Activated CD4-positive, alpha-beta memory T cell treated with anti-CD3 and anti-CD28 coated beads for 36 hours (primary cell): ENCODE measurements at places on chromosomes 3 and 15.

DNA sequence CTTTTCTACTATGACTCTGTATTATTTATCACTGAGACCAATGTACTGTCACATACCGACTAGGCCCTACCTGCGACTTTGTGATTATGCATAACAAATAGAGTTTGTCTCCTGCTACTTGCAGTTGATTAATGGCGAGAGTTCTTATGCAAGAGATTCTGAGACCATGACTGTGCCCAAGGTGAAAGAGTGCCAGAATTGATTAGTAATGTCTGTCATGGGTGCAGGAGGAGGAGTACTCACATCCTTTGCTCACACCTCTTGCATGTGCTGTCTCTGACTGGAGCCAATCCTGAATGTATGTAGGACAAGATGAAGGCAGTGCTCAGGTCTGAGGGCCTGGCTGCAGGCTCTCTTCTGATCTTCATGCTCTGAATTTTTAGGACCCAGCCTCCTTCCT is 260.7 kb downstream of the THSD4 start:
- no peak for DNase-seq

DNA sequence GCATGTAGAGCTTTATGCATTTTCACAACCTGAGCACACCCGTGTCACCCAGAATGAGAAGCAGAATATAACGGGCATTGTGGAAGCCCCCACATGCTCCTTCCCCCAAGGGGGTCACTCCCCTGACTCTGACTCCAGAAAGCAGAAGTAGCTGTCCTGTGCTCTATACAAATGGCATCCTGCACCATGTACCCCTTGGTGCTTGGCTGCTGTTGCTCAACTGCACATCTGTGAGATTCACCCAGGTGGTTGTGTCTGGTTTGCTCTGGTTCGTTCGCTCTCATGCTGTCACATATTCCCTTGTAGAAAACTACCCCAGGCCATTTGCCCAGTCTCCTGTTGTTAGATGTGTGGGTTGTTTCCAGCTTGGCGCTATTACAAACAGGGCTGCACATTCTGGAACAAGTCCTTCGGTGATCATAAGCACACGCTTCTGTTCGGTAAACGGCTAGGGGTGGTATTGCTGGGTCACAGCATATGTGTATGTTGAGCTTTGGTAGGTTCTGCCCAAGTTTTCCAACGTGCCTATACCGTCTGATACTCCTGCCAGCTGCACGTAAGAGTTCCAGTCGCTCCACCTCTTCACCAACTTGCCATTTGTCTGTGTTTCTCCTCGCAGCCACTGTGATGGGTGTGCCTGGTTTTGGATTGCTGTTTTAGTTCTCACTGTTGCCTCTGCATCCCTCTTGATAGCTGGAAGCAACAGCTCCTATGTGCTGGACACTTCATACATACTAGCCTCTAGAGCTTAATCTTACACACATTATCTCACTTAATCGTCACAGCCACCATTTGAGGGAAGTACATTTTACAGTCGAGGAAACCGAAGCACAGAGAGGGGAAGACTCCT is 65.4 kb upstream of the SLC6A6 start:
- no peak for DNase-seq

DNA sequence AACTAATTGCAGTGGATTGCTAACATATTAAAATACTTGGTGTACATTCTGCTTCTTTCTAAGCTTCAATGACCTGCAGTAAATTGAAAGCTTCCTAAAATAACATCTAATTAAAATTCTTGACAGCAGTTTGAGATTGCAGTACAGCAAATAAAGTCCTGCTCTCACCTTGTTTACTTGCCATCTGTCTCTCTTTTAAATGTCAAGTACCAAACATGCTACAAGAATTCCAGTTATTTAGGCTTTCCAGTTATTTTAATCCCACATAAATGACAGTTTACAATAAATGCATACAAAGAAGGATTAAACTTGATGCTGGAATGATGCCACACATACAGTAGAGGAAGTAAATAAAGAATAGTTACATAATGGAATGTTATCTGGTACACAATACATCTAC is 33.2 kb downstream of the CBLB start:
- DNase-seq, result no peak

GRCh38 chr15:99324082-99324620 is 72.9 kb downstream of the LRRC28 start:
- peak; percentile 44 for DNase-seq

DNA sequence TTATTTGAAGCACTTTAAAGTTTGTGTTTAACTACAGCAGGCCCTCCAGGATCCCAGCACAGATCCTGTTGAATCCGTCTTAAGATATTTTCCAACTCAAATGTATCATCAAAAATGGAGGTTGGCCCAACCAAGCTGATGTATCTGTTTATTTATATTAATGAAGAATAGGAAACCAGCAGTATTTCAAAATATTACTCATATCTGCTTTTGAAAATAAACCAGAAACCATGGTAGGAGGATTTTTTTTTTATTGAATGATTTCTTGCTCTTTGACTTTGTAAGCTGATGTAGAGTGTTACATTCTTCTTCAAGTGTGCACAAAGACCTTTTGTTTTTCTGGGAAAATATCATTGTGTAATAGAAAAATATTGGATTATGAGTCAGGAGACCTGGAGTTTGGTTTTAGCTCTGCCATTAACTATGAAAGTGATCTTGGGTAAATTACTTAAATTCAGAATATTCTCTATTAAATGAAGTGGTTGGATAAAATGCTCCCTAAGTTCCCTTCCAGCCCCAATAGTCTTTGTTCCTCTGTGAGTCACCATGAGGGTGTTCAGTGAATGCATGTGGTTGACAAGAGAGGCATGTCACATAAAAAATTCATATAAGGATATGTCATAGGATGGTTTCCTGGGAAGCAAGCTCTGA is 221.3 kb upstream of the GAP43 start:
- no peak for DNase-seq

DNA sequence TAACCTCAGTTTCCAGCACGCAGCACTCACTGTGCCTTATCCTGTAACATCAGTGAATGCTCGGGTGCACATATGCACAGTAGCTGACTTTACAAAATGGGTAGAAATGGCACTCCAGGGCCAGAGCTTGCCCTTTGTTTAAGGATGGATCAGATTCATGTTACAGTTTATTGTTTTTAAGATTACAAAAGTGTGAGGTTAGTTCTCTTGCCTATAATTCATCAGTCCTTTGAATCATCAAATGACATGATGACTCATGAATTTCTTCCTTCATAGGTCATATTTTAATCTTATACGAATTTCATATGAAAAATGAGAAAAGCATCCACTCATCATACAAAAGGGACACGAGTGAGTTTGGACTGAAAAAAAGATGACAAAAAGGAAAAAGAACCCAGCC is 545.3 kb downstream of the GBE1 start:
- no peak for DNase-seq

- no peak for DNase-seq
These were observed 188.8 kb downstream of the ZNF385D start for GRCh38 chr3:21562243-21562642.

DNA sequence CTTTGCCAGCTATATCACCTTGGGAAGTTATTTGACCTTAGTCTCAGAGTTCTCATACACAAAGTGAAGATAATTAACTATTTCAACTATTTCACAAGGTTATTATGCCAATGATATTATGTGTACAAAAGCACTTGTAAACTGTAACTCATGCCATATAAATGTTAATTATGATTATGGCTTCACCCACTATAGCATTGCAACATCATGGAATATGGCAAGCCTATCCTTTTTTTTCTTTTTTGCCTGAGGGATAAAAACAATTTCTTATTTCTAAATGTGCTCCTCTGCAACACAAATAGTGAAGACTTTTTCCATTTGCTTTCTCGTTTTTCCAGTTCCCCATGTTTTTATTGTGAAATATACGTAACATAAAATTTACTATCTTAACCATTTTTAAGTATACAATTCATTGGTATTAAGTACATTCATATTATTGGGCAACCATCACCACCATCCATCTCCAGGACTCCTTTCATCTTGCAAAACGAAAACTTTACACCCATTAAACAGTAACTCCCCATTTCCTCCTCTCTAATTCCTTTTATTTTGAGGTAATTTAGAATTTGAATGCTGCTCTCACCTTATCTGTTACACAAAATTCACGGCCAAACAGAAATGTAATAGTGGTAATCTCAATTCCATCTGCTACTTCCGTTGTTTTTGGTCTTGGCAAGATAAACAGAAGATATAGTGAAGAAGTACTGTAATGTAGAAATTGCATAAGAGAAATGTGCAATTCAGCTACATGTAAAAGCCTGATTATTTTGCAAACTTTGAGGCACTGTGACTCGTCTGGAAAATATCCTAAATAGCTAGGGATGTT is 46.3 kb downstream of the NANOGP8 start:
- no peak for DNase-seq

DNA sequence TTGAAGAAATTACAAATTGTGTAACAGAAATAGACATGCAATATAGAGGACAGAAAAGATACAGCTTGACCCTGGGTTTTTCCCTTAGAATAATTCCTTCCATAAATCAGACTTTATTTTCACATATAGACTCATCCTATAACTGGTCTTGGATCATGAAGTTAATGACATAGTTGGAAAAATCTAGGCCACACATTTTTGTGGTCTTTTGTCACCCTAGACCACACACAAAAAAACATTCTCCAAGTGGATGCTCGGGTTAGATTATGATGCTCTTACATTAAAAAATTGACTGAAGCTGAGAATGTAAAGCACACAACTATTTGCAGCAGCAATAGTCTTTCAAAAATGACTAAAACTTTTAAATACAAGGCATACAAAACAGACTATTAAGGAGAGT is 7.5 kb upstream of the PLA2G4D start:
- DNase-seq, result no peak

- DNase-seq, result no peak
These were observed 4.7 kb upstream of the LRTM1 start for GRCh38 chr3:54932606-54933005.

DNA sequence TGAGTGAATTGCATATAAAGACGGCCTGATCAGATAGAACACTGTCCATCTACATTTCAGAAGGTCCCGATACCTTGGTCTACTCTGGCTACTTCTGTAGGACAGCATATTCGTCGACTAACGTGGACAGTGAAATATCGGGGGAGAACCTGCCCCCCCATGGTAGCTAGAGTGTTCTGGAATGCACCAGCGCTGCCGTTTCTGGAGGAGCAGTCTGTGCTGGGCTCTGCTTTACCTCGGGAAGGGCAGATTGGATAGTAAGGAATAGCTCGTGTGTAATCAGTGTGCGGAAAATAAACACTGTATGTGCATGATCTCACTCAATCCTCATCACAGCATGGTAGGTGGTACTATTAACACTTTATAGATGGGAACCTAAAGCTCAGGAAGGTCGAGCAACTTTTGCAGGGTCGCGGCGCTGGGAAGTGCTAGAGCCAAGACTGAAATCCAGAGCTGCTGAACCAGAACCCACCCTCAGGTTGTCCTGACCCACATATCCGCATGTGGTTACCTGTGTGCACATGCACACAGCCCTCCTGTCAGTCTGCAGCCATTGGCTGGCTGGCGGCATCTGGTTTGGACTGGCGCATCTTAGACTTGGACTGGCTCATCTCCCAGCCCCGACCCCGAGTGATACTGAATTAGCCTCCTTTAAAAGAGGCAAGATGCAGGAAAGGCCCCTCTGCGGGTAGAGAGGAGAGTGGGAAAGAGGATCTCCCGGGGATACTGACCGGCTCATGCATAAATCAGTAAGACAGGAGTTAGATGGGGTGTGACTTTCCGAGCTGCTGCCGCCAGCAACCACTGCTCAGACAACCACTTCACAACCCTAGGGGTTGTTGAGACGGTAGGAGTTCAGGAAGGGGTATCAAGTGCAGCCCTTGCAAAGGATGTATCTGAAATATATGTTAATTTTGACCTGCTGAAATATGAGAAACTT is 155.0 kb upstream of the BHLHE40 start:
- DNase-seq, result no peak

DNA sequence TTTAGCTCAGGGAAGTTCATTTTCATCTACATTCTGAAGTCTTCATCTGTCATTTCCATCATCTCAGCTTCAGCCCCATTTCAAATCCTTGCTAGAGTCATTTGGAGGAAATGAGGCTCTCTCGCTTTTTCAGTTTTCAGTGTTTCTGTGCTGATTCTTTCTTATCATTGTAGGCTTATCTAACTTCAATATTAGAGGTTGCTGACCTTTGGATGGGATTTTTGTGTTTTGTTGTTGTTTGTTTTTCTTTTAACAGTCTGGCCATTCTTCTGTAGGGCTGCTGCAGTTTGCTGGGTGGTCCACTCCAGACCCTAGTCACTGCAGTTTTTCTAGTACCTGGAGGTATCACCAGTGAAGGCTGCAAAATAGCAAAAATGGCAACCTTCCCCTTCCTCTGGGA is 8.6 kb downstream of the OR5H2 start:
- DNase-seq, result no peak

GRCh38 chr3:142952272-142953193 is 10.9 kb downstream of the PAQR9 start:
- DNase-seq, result no peak

- no peak for DNase-seq
These were observed 5.4 kb upstream of the LINGO1 start for GRCh38 chr15:77637851-77638692.

DNA sequence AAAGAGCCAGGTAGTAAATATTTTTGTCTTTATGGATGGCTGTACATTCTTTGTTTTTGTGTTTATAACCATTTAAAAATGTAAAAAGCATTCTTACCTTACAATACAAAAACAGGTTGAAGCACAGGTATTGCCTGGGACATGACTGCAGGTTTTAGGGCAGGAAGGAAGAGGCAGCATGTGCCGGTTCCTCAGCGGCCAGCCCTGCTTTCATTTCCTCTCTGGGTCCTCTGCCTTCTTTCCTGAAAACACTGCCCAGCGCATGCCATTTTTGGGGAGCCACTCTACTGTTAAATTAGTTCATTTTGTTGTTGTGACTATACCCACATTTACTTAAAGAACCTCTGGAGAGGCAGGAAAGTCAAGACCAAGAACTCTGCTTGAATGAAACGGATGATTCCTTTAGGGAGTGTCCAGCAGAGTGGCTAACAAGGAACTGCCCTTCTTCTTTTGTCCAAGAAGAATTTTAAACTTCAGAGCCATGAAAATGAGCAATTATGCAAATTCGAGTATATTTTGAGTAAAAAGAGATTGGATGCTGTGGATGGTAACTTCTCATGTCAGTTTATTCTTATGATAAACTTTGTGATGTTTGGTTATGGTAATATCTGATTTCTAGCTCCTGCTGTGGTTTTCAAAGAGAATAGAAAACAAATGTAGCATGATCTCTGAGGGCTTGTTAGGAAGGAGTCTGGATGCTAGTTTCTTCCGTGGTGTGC is 52.7 kb downstream of the SACM1L start:
- DNase-seq, result no peak

DNA sequence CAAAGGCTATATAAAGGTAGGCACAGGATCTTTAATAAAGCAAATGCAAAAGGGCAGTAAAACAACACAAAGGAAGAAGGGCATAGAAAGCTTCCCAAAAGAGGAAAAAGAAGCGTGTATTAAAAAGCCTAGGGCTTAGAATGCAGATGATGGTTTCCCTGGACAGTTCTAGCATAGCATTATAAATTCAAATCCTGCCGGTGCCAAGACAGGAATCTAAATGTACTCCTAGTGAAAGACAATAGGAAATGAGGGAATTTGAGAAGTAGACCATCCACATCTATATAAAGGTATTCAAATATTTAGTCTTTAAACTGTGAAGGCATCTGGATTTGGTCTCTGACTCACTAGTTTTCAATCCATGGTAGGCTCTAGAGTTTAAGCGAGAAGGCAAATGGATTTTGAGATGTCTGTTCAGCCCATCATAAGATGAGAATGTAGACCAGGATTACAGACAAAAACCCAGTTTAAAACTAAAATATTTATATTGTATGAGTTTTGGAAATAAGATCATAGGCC is 431.8 kb downstream of the TBL1XR1 start:
- no peak for DNase-seq

GRCh38 chr3:156561533-156561932 is 6.6 kb upstream of the SSR3 start:
- no peak for DNase-seq

- no peak for DNase-seq
These were observed 8.1 kb downstream of the PGBD4 start for GRCh38 chr15:34109797-34110663.
